Cardiac muscle cell (in vitro differentiated cells and primary cell): ENCODE measurements at places on chromosomes 4 and X. TPM values are rescaled to one million over a fixed set of nuclear protein-coding genes. Genes with fewer than 3 reads are reported as not detected.

DNA sequence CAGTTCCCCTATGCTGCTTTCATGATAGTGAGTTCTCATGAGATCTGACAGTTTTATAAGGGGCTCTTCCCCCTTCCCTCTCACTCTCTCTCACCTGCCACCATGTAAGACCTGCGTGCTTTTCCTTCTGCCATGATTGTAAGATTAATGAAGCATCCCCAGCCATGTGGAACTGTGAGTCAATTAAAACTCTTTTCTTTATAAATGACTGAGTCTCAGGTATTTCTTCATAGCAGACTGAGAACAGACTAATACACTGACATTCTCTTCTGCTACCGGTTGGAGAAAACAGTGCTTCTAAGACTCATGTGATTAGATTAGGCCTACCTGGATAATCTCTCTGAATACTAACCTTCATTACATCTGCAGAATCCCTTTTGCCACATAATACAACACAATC is 45.4 kb upstream of the TRPC5OS start:
- DNase-seq, result no peak

KLF8 gene
- total RNA-seq, result 7.4 and 9.4 TPM in 2 replicates

HS3ST1 gene
- total RNA-seq, result 0.09 and 0.35 TPM in 2 replicates

DNA sequence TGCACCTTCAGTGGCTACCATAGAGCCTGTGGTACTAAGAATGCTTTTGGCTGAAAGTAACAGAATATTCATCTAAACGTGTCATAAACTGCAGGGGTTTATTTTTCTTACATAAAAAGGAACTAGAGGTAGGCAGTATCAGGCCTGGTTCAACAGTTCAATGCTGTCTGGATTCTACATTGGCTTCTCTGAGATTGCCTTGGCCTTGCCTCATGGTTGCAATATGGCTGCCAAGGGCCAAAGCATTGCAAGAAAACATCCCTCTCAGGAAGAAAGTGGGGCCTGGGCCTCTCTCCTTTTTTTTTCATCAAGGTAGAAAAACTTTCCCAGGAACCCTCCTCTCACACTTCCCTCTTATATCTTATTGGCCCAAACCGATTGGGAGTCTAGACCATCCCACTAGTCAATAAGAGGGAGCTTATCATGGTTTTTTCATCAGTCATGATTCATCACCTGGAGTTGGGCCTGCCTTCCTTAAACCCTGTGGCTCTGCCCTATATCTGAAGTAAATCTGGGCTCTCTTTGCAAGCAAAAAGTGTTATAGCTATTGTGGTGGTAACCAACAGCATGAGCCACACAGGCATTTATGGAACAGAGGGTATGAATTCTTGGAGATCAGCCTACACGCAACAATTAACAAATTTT is 1.8 kb upstream of the DOCK11 start:
- no peak for DNase-seq

ZMAT1 gene
- 3.5 and 7.3 TPM in 2 replicates for total RNA-seq

GRCh38 chrX:70434914-70435586 is 9.6 kb upstream of the DLG3 start:
- DNase-seq, result peak; percentile 58

TMEM271 gene
- not detected in 2 replicates for total RNA-seq
